ENCODE measurements at places on chromosomes 13 and 19.

- DNase-seq: no peak
Observed at GRCh38 chr13:27148900-27149299, 22.7 kb downstream of the USP12 start.

DNA sequence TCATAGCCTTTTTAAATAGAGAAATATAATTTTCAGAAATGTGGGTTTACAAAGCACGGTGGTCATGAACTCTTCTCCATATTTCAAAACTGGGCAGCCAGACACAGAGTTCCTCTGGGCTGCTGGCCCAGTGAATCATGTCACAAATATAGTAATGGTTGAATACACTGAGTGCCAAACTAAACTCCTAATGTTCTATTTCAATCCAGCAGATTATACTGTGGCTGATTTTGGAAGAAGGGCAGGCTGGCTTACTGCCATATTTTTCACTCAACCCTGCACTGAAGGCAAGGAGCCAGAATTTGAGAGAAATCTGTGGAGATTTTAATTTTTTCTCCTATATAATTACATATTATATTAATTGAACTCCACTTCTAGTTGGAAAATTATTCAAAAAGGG is 17.0 kb upstream of the PRR20A start:
- DNase-seq: no peak

- DNase-seq: no peak
Observed at GRCh38 chr19:10863107-10863717, 8.1 kb upstream of the CARM1 start.

GRCh38 chr19:13103581-13104359 is 1.1 kb upstream of the LYL1 start:
- DNase-seq: no peak

- no peak for DNase-seq
Observed at GRCh38 chr19:52566121-52566520, 4.0 kb upstream of the ZNF701 start.

- no peak for DNase-seq
Observed at GRCh38 chr13:99066219-99066618, 88.4 kb upstream of the DOCK9 start.

All from GOT3 (cell line).